Lung (tissue), 17 donors: ENCODE measurements at places on chromosomes 12 and 14. TPM values are rescaled to one million over a fixed set of nuclear protein-coding genes. Genes with fewer than 3 reads are reported as not detected.

GRCh38 chr14:105067140-105067968, 2.1 kb upstream of the GPR132 start:
- no peaks in the 10 kb centered on the region for H3K36me3 ChIP-seq
- no peaks in the 10 kb centered on the region for H3K27me3 ChIP-seq
- no peak for DNase-seq
- H3K4me3 ChIP-seq: no peak overlapping the region

DNA sequence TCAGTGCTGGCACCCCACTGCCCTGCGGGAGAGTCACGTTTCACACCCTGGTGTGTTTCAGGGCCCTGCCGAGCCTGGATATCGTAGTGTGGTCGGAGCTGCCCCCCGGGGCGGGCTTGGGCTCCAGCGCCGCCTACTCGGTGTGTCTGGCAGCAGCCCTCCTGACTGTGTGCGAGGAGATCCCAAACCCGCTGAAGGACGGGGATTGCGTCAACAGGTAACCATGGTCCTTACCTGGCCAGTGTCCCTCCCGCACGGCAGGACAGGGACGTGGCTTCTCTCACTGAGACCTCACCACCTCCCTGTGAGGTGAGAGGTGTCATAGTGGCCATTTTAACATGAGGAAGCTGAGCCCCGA, 7.7 kb downstream of the MVK start:
- H3K4me1 ChIP-seq: no peaks in the 10 kb centered on the region
- DNase-seq: no peak
- no peak overlapping the region for H3K4me3 ChIP-seq
- peaks cover 44% of the 10 kb centered on the region for H3K36me3 ChIP-seq
- peak overlapping the region; percentile 48 for H3K27ac ChIP-seq

GRCh38 chr14:101791919-101792572, 30.5 kb downstream of the PPP2R5C start:
- no peaks in the 10 kb centered on the region for H3K27me3 ChIP-seq
- no peak overlapping the region for H3K27ac ChIP-seq
- H3K4me1 ChIP-seq: no peaks in the 10 kb centered on the region
- H3K4me3 ChIP-seq: no peak overlapping the region
- no peaks in the 10 kb centered on the region for H3K36me3 ChIP-seq
- no peak for DNase-seq

DNA sequence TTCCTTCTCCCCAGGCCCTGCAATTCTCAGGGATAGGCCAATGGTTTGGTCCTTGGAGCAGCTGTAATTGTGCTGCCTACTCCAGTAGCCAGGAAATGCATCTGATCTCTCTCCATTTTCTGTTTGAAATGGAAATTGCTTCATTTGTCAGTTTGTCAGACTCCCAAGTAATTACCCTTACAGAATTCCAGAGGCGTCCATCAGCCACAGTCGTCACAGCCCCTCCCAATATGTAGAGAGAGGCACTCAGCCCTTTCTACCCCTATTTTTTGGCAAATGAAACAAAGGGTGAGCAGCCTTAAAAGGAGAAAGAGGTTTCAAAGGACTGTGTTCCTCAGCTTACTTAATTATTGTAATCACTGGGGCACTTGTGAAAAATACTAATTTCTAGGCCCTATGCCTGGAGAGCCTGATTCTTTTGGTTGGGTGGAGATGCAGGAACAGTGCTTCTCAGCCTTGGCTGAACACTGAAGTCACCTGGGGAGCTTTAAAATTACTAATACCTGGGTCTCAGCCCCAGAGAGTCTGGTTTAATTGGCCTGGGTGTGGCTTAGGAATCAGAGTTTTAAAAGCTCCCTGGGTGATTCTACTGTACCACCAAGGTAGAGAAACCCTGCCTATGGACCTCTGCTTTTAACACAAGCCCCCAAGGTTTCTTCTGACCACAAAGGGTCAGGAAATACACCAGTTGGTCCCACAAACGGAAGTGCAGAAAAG, 190.0 kb downstream of the EMP1 start:
- H3K36me3 ChIP-seq: no peaks in the 10 kb centered on the region
- no peak overlapping the region for H3K4me3 ChIP-seq
- no peak for DNase-seq
- H3K4me1 ChIP-seq: no peaks in the 10 kb centered on the region
- H3K27ac ChIP-seq: no peak overlapping the region
- no peaks in the 10 kb centered on the region for H3K27me3 ChIP-seq

DNA sequence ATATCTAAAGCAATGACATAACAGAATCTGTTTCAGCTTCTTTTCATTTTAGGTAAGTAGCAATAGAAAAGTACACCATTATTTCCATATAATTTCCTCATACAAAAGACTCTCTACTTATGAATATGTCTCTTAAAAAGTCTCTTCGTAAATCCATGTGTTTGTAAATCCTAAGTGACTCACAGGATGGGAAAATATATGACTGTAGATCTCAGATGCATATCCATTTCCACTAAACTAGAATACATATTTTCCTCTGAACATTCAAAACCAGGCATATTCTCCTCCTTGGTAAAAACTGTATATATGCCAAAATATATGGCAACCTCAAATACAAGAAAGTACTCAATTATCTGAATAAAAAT, 93.6 kb downstream of the TXNDC16 start:
- peaks cover 8% of the 10 kb centered on the region for H3K36me3 ChIP-seq
- H3K4me3 ChIP-seq: no peak overlapping the region
- H3K4me1 ChIP-seq: no peaks in the 10 kb centered on the region
- H3K27me3 ChIP-seq: no peaks in the 10 kb centered on the region
- DNase-seq: no peak

GRCh38 chr12:115756271-115756670, 521.2 kb downstream of the MED13L start:
- H3K27me3 ChIP-seq: peaks cover 2% of the 10 kb centered on the region
- no peak for DNase-seq
- H3K36me3 ChIP-seq: no peaks in the 10 kb centered on the region

DNA sequence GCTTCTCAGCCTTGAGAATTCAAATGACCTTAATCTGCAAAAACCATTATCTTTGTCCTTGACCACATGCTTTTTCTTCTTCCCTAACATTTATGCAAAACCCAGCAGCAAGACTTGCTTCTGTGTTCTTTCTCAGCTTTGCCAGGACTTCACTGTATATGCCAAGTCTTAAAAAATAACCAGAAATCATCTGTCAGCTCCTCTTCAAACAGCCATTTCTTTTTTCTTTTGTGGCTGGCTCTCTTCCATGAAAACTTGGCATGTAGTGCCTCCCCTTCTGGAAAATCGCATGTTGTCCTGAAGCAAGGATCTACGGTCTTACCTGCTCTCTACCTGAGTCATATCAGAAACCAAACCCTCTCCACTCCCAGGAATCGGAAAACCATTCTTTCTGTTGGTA, 364.9 kb downstream of the RPS29 start:
- no peaks in the 10 kb centered on the region for H3K27me3 ChIP-seq
- no peaks in the 10 kb centered on the region for H3K36me3 ChIP-seq
- H3K4me1 ChIP-seq: no peaks in the 10 kb centered on the region
- no peak overlapping the region for H3K4me3 ChIP-seq

- H3K4me1 ChIP-seq: peaks cover 12% of the 10 kb centered on the region
- H3K4me3 ChIP-seq: no peak overlapping the region
- H3K36me3 ChIP-seq: no peaks in the 10 kb centered on the region
- H3K27me3 ChIP-seq: no peaks in the 10 kb centered on the region
- no peak overlapping the region for H3K27ac ChIP-seq
- no peak for DNase-seq
These were observed 372.5 kb downstream of the ZFP36L1 start for GRCh38 chr14:68420350-68420749.

The RD3L gene
- not detected for total RNA-seq

DNA sequence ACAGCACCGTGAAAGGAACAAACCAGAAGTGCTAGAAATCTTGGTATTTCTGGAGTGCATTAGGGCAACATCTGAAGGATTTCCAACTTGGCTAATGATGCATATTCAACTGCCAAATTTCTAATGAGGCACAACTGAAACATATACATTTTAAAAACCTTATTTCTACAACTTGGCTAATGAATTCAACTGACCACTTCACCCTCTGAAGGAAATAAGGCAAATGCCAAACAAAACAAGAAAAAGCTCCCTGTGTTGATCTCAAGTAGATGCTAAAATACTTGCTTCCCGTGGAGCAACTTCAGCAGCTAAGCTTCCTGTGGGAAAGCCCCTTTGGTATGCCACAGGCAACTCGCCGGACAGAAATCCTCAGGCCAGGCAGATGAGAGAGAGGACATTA, 167.1 kb downstream of the TTC7B start:
- H3K4me1 ChIP-seq: peaks cover 53% of the 10 kb centered on the region
- H3K4me3 ChIP-seq: no peak overlapping the region
- H3K27me3 ChIP-seq: no peaks in the 10 kb centered on the region
- H3K27ac ChIP-seq: no peak overlapping the region

GRCh38 chr12:129873111-129873832, 30.6 kb downstream of the TMEM132D start:
- H3K27ac ChIP-seq: no peak overlapping the region
- no peaks in the 10 kb centered on the region for H3K27me3 ChIP-seq
- H3K4me3 ChIP-seq: no peak overlapping the region

DNA sequence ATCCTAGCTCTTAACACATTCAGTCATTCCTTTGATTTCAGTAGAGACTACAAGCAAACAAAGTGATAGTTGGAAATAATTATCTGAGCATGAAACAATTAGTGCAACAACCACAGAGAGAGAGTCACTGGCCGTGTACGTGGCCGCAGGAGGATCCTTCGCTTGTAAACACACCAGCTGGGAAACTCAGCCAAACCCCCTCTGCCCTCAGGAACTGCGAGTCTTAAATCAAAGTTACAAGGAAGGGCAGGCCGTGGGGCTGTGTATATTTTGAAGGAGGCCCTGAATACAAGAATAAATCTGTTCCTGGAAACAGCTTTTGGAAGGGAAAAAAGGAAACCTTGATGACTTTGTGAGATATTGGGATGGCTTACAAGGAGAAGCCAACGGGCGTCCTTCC, 164.5 kb downstream of the ANO2 start:
- H3K27me3 ChIP-seq: no peaks in the 10 kb centered on the region
- no peak overlapping the region for H3K4me3 ChIP-seq
- H3K36me3 ChIP-seq: no peaks in the 10 kb centered on the region
- peak; percentile 32 for DNase-seq
- no peaks in the 10 kb centered on the region for H3K4me1 ChIP-seq

DNA sequence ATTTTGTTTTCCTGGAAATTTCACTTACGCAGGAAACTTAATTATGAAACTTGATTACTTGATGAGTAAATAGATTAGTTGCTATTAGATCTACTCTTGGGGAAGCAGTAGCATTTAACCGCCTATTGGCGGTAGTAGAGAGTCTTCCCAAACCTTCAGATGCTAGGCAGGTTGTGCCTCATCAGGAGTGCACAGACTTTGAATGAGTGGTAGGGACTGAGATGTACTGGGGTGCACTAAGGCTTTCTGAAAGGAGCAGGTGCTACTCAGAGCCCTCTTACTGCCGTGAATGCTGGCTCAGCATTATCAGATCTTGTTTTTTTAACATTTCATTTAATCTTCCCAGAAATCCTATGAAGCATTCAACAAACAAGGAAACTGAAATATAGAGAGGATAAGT, 7.7 kb downstream of the GATC start:
- no peak overlapping the region for H3K4me3 ChIP-seq
- no peak for DNase-seq
- no peaks in the 10 kb centered on the region for H3K4me1 ChIP-seq
- no peak overlapping the region for H3K27ac ChIP-seq
- H3K27me3 ChIP-seq: no peaks in the 10 kb centered on the region
- peaks cover 20% of the 10 kb centered on the region for H3K36me3 ChIP-seq

The AVPR1A gene
- 1.1 TPM for total RNA-seq

- no peak overlapping the region for H3K4me3 ChIP-seq
- no peaks in the 10 kb centered on the region for H3K36me3 ChIP-seq
- no peaks in the 10 kb centered on the region for H3K4me1 ChIP-seq
- DNase-seq: no peak
- H3K27me3 ChIP-seq: no peaks in the 10 kb centered on the region
- H3K27ac ChIP-seq: no peak overlapping the region
These were observed 284.4 kb downstream of the MDGA2 start for GRCh38 chr14:47390831-47391504.
